ENCODE measurements at places on chromosomes 2 and 18. TPM values are rescaled to one million over a fixed set of nuclear protein-coding genes. Genes with fewer than 3 reads are reported as not detected.

- no peaks in the 10 kb centered on the region for H3K4me1 ChIP-seq
- H3K27ac ChIP-seq, result no peak overlapping the region
- no peak overlapping the region for H3K4me3 ChIP-seq
- no peaks in the 10 kb centered on the region for H3K36me3 ChIP-seq
Observed at GRCh38 chr2:21165350-21165749, 41.6 kb downstream of the TDRD15 start.

GRCh38 chr2:199775267-199775666, 75.7 kb downstream of the FTCDNL1 start:
- H3K27me3 ChIP-seq, result no peaks in the 10 kb centered on the region
- H3K27ac ChIP-seq, result no peak overlapping the region
- H3K36me3 ChIP-seq, result no peaks in the 10 kb centered on the region
- H3K4me1 ChIP-seq, result no peaks in the 10 kb centered on the region

DNA sequence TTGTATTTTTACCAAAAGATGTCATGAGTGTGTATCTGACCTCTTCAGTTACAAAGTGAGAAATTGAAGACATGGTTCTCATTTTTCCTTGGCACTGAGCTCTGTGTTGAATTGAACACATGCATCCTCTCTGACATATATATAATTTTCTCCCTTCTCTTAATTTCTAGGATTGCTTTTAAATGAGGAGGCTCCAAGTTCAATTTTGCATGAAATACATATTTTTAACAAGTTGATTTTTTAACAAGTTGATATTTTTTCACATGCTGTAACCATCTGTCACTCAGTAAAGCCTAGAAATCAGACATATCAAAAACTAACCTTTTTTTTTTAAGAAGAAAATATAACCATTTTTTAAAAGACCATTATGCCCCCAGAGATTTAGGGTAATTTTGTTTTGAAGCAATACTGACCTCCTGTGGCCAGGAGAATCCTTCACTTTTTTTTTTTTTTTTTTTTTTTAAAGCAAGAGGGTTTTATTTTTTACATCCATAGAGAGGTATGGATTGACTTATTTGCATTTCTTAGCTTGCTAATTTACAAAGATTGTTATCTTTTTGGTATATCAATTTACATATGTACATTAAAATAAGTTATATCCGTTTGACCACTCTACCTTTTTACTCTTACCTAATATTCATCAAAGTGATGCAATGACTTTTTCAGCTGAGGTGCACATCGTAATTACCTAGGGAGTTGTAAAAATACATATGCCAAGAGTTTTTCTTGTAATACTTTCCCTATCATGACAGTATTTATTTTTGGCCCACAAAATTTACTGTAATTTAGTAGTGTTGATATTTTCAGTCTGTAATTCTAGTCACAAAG, 161.8 kb downstream of the SOCS6 start:
- DNase-seq, result no peak
- no peak overlapping the region for H3K27ac ChIP-seq
- H3K36me3 ChIP-seq, result no peaks in the 10 kb centered on the region
- H3K27me3 ChIP-seq, result peaks cover 8% of the 10 kb centered on the region

- DNase-seq, result no peak
- peaks cover 17% of the 10 kb centered on the region for H3K27me3 ChIP-seq
Observed at GRCh38 chr2:167859676-167860075, 387.7 kb downstream of the STK39 start.

- peaks cover 16% of the 10 kb centered on the region for H3K36me3 ChIP-seq
- no peak for DNase-seq
- no peak overlapping the region for H3K27ac ChIP-seq
Observed at GRCh38 chr2:156562124-156562523, 125.9 kb downstream of the GPD2 start.

SIX3 gene
- total RNA-seq, result 0.08 TPM

CD226 gene
- 102 TPM for total RNA-seq

GRCh38 chr2:113831161-113831560, 58.7 kb upstream of the ACTR3 start:
- no peak for DNase-seq
- H3K27me3 ChIP-seq, result no peaks in the 10 kb centered on the region
- H3K27ac ChIP-seq, result no peak overlapping the region

DNA sequence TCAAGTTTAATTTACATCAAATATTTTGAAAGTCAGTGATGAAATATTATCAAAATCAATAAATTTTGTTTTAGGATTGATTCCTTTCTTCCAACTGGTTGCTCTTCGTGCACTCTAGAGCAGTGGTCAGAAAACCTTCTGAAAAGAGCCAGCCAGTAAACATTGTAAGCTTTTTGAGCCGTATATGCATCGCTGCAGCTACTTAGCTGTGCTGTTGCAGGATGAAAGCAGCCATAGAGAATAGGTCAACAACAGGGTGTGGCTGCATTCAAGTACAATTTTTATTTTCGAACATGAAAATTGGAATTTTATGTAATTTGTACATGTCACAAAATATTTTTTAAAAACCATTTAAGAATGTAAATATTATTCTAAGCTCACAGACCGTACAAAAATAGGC, 94.9 kb downstream of the MGAT5 start:
- no peak overlapping the region for H3K27ac ChIP-seq
- no peaks in the 10 kb centered on the region for H3K4me1 ChIP-seq
- H3K27me3 ChIP-seq, result no peaks in the 10 kb centered on the region
- DNase-seq, result no peak
- H3K4me3 ChIP-seq, result no peak overlapping the region
- H3K36me3 ChIP-seq, result peaks cover 37% of the 10 kb centered on the region

DNA sequence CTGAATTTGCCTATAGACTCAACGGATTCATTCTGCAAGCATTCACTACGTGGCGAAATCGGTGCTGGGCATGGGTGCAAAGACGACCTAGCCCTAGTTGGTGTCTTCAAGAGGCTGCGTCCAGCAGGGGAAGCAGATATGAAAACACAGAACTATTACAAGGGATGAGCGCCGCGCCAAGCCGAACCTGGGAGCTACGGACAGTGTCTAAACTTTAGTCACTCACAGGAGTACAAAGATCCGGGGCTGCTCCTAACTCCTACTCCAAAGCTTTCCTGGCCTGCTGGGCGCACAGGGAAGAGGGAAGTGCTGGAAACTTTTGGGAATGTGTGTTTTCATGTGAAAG, 732 bp upstream of the ANXA4 start:
- peak; percentile 49 for DNase-seq
- H3K27me3 ChIP-seq, result peaks cover 8% of the 10 kb centered on the region
- H3K4me1 ChIP-seq, result peaks cover 32% of the 10 kb centered on the region
- peak overlapping the region; percentile 84 for H3K4me3 ChIP-seq
- peak overlapping the region; percentile 88 for H3K27ac ChIP-seq

AGXT gene
- not detected for total RNA-seq

REG3G gene
- total RNA-seq, result not detected

OTOF gene
- 22.2 TPM for total RNA-seq

GRCh38 chr2:64853894-64854293, 135.3 kb upstream of the SLC1A4 start:
- no peak overlapping the region for H3K4me3 ChIP-seq
- no peak overlapping the region for H3K27ac ChIP-seq
- H3K36me3 ChIP-seq, result no peaks in the 10 kb centered on the region
- DNase-seq, result no peak

ASAP2 gene
- total RNA-seq, result 0.25 TPM

DNA sequence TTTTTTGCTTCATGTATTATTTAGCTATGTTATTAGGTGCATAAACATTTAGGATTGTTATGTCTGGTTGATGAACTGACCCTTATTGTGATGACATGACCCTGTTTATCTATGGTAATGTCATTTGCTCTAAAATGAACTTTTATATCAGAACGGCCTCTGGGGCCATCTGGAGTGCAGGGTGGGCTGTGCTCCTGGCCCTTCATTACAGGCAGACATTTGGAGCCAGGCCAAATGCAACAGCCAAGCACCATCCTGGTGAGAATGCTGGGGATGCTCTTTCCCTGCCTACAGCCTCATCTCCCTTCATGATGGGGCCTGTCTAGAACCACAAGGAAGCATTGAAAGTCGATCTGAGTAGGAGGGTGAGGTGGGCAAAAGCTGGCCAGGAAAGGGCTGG, 38.0 kb downstream of the HJURP start:
- no peak overlapping the region for H3K4me3 ChIP-seq
- no peak overlapping the region for H3K27ac ChIP-seq
- no peaks in the 10 kb centered on the region for H3K36me3 ChIP-seq
- DNase-seq, result no peak
- no peaks in the 10 kb centered on the region for H3K4me1 ChIP-seq
- peaks cover 9% of the 10 kb centered on the region for H3K27me3 ChIP-seq

DNA sequence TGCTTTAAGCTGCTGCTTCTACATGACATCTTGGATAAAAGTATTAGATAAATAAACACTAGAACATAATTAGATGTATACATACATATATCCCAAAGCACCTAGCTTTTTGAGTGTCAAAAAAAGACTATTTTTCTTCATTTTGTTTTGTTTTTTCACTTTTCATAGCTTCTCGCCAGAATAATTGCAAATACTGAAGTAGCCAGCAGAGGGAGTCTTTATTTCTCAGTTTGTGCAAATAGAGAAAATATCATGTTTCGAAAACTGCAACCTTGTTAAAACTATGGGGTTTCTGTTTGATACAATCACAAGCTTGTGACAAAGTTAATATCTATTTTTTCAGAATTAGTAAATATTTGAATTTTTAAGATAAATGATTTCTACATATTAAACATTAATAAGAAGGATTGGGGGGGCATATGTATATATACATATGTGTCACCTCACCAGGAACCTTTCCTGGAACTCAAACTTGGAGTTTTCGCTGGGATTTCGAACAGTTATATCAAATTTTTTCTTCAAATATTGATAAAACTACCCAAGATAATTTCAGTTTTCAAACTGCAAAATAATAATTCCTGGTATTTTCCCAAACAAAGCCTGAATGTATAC, 61.0 kb downstream of the GRB14 start:
- no peak for DNase-seq
- H3K4me3 ChIP-seq, result no peak overlapping the region
- H3K27me3 ChIP-seq, result no peaks in the 10 kb centered on the region
- no peaks in the 10 kb centered on the region for H3K36me3 ChIP-seq

DNA sequence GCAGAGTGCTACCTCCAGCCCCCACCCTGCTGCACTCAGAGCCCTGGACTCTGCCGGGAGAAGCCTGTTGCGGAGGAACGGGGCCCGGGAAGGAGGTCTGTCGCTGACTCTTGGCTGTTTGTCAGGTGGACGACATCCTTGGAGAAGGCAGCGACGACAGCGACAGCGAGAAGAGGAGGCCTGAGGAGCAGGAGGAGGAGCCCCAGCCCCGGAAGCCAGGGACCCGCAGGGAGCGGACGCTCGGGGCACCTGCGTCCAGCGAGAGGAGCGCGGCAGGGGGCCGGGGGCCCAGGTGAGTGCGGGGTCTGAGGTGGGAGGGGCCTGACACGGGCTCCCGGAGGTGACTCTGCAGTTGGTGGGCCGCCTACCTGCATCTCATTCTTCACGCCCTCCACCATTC, 56.6 kb downstream of the CTDP1 start:
- H3K36me3 ChIP-seq, result peaks cover 85% of the 10 kb centered on the region
- no peak for DNase-seq
- no peak overlapping the region for H3K27ac ChIP-seq
- no peaks in the 10 kb centered on the region for H3K27me3 ChIP-seq
- no peak overlapping the region for H3K4me3 ChIP-seq
- H3K4me1 ChIP-seq, result no peaks in the 10 kb centered on the region

GRCh38 chr2:8643996-8644356, 37.9 kb upstream of the ID2 start:
- H3K4me3 ChIP-seq, result no peak overlapping the region
- H3K27ac ChIP-seq, result no peak overlapping the region
- H3K4me1 ChIP-seq, result peaks cover 6% of the 10 kb centered on the region
- H3K36me3 ChIP-seq, result no peaks in the 10 kb centered on the region

- H3K27me3 ChIP-seq, result no peaks in the 10 kb centered on the region
- H3K36me3 ChIP-seq, result no peaks in the 10 kb centered on the region
- H3K4me3 ChIP-seq, result no peak overlapping the region
- no peak for DNase-seq
Observed at GRCh38 chr2:163774862-163775261, 39.1 kb upstream of the FIGN start.

ALK gene
- not detected for total RNA-seq

GRCh38 chr2:133760376-133760775, 192.1 kb upstream of the NCKAP5 start:
- no peaks in the 10 kb centered on the region for H3K4me1 ChIP-seq
- H3K27me3 ChIP-seq, result no peaks in the 10 kb centered on the region
- no peak for DNase-seq
- H3K27ac ChIP-seq, result no peak overlapping the region
- H3K36me3 ChIP-seq, result no peaks in the 10 kb centered on the region

KCNE4 gene
- not detected for total RNA-seq

- peaks cover 13% of the 10 kb centered on the region for H3K27me3 ChIP-seq
- peak; percentile 37 for DNase-seq
- no peaks in the 10 kb centered on the region for H3K36me3 ChIP-seq
Observed at GRCh38 chr18:47936952-47937351, 6.5 kb upstream of the SMAD2 start.

EML6 gene
- total RNA-seq, result 0.95 TPM

- H3K27ac ChIP-seq, result no peak overlapping the region
- H3K4me1 ChIP-seq, result peaks cover 67% of the 10 kb centered on the region
- H3K27me3 ChIP-seq, result peaks cover 4% of the 10 kb centered on the region
- no peak for DNase-seq
- H3K4me3 ChIP-seq, result no peak overlapping the region
Observed at GRCh38 chr18:46152436-46152807, 48.2 kb downstream of the HAUS1 start.

UGT1A10 gene
- not detected for total RNA-seq

- H3K36me3 ChIP-seq, result peaks cover 82% of the 10 kb centered on the region
- peaks cover 22% of the 10 kb centered on the region for H3K4me1 ChIP-seq
- H3K4me3 ChIP-seq, result no peak overlapping the region
- peak overlapping the region; percentile 62 for H3K27ac ChIP-seq
- peak; percentile 43 for DNase-seq
- no peaks in the 10 kb centered on the region for H3K27me3 ChIP-seq
Observed at GRCh38 chr2:237752761-237753165, 45.8 kb upstream of the RBM44 start.

CEP76 gene
- 14.8 TPM for total RNA-seq

UGT1A3 gene
- total RNA-seq, result not detected

DNA sequence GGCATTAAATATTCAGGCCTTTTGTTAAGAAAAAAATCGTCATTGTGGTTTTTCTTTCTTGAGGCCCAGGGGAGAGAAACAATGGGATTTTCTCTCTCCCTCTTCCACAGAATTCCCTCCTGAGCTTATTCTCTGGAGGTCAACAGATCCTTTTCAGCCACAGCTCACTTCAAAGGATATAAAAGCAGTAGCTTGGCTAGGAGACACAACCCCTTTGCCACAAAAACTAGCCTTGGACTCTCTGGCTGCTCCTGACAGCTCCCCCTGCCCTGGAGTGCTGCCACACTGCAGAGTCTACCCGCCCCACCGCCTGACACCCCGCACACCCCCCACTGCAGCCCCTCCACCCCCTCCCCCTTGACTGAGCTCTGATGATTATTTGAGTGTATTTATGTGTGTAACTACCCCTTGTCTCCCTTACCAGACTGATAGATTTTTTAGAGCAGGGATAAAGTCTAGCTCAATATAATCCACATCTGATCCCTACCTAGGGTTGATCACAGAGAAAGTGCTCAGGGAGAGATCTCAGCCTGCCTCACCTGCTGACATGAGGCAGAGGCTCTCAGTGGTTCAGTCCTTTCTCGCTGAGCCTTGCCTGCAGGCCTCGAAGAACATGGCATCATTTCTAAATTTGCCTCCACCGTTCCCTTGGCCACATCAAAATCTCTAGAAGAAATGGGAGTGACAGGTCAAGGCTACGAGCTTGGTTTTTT, 132.2 kb upstream of the SP5 start:
- H3K27me3 ChIP-seq, result no peaks in the 10 kb centered on the region
- no peaks in the 10 kb centered on the region for H3K4me1 ChIP-seq
- no peak overlapping the region for H3K27ac ChIP-seq
- no peak for DNase-seq
- no peak overlapping the region for H3K4me3 ChIP-seq

All from activated CD4-positive, alpha-beta memory T cell treated with anti-CD3 and anti-CD28 coated beads, Interleukin-2, amount 10 ng/mL, durations not matched to agents 7 days and 5 days (primary cell).